Thyroid gland (tissue), 4 donors: ENCODE measurements at places on chromosomes 3 and 15. TPM values are rescaled to one million over a fixed set of nuclear protein-coding genes. Genes with fewer than 3 reads are reported as not detected.

DNA sequence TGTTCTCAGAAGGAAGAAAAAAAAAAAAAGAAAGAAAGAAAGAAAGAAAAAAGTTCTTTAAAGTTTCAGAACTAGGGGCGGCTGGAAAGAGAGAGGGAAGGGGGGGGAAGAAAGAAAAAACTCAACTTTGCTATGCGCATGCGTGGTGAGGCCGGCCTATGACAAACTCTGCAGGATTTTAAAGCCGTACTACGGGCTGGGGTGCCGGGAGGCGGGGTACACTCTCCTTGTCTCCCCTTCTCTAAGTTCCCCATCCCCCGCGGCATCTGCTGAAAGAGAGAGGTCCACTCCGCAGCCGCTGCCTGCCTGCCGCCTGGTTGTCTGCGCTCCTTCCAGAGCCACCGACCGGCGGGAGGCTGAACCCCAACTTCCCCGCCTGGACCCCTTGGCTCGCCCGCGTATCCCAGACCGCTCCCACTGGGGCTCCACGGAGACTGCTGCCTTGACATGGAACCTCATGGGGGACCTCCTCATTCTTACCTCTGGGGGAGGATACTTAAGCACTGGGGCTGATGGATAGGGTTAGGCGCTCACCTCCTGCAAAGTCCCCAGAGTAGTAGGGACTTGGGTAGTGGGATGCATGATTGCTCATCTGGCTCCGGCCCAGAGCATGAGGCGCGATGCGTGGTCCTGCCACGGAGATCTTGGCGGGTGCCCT, 1.4 kb upstream of the WNT5A start:
- peak; percentile 81 for DNase-seq

ACAN gene
- not detected for total RNA-seq

ANKRD34C gene
- 0.13 TPM for total RNA-seq

FANCD2OS gene
- total RNA-seq, result not detected
